ENCODE measurements at places on chromosomes 5 and 9. TPM values are rescaled to one million over a fixed set of nuclear protein-coding genes. Genes with fewer than 3 reads are reported as not detected.

- H3K4me1 ChIP-seq = peaks cover 72% of the 10 kb centered on the region
- peak; percentile 40 for DNase-seq
- peak overlapping the region; percentile 42 for H3K27ac ChIP-seq
- no peaks in the 10 kb centered on the region for H3K27me3 ChIP-seq
Measured at GRCh38 chr5:34490506-34491250, 165.4 kb upstream of the RAI14 start.

HTR4 gene
- not detected for total RNA-seq

SUSD1 gene
- 16.0 TPM for total RNA-seq

- no peaks in the 10 kb centered on the region for H3K4me1 ChIP-seq
- H3K27ac ChIP-seq = no peak overlapping the region
- H3K4me3 ChIP-seq = no peak overlapping the region
- H3K27me3 ChIP-seq = no peaks in the 10 kb centered on the region
Measured at GRCh38 chr9:133945977-133946753, 46.0 kb downstream of the VAV2 start.

ANKRD31 gene
- 0.09 TPM for total RNA-seq

GRCh38 chr5:127536687-127537086 is 19.2 kb downstream of the PRRC1 start:
- H3K4me3 ChIP-seq = no peak overlapping the region
- no peaks in the 10 kb centered on the region for H3K27me3 ChIP-seq
- no peaks in the 10 kb centered on the region for H3K4me1 ChIP-seq
- no peak overlapping the region for H3K27ac ChIP-seq

- H3K27ac ChIP-seq = no peak overlapping the region
- H3K4me1 ChIP-seq = no peaks in the 10 kb centered on the region
- DNase-seq = no peak
- no peaks in the 10 kb centered on the region for H3K36me3 ChIP-seq
- peaks cover 50% of the 10 kb centered on the region for H3K27me3 ChIP-seq
Measured at GRCh38 chr5:174315471-174315870, 270.0 kb downstream of the NSG2 start.

DNA sequence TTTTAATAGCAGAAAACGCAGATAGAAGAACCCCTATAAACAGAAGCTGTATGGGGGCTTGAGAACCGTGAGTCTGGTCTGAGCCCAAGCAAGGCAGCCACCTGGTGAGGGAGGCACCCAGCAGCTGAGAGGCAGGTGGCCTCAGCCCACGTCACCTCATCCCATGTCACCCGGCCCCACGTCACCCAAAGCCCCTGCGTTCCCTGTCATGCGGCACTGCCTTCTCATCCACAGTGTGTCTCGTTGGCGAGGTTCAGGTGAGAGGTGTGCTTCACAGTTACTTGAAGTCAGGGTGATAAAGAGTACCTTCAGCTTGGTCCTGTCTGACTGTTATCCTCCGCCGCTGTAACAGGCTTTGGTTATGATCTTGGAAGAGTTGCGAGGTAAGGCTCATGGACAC is 80.6 kb upstream of the IRX4 start:
- no peak for DNase-seq
- no peaks in the 10 kb centered on the region for H3K36me3 ChIP-seq
- no peak overlapping the region for H3K27ac ChIP-seq
- H3K4me1 ChIP-seq = no peaks in the 10 kb centered on the region
- H3K27me3 ChIP-seq = peaks cover 3% of the 10 kb centered on the region

- no peak overlapping the region for H3K27ac ChIP-seq
- H3K4me1 ChIP-seq = no peaks in the 10 kb centered on the region
- no peaks in the 10 kb centered on the region for H3K36me3 ChIP-seq
- no peak overlapping the region for H3K4me3 ChIP-seq
- DNase-seq = peak; percentile 5
Measured at GRCh38 chr5:108148715-108149139, 233.2 kb downstream of the FBXL17 start.

- no peaks in the 10 kb centered on the region for H3K27me3 ChIP-seq
- no peaks in the 10 kb centered on the region for H3K36me3 ChIP-seq
- no peak for DNase-seq
Measured at GRCh38 chr5:40361378-40361777, 318.3 kb upstream of the PTGER4 start.

HAVCR1 gene
- total RNA-seq = 0.93 TPM

GRCh38 chr9:7139886-7140285 is 382.1 kb downstream of the KDM4C start:
- DNase-seq = no peak
- no peaks in the 10 kb centered on the region for H3K4me1 ChIP-seq
- peaks cover 18% of the 10 kb centered on the region for H3K36me3 ChIP-seq
- H3K27ac ChIP-seq = no peak overlapping the region
- no peaks in the 10 kb centered on the region for H3K27me3 ChIP-seq

C1QTNF2 gene
- total RNA-seq = not detected

KCNT1 gene
- not detected for total RNA-seq

FBXW2 gene
- total RNA-seq = 43.1 TPM

DNA sequence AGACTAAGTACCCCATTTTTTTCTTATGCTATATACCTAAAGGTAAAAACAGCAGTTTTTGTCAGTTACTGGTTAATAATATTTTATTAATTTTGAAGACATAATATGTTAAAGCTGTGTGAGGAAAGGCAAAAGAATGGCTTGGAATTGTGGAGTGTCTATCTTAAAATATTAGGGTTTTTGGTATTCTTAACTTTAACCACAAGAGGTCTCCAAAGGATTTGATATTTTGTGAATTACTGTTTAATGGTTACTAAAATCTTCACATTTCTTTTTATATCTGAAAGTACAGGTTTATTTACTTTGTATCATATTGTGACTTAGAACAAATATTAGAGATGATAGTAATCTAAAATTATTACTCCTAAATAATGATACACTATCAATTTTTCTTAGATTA is 32.0 kb upstream of the DHFR start:
- H3K27me3 ChIP-seq = no peaks in the 10 kb centered on the region
- H3K27ac ChIP-seq = no peak overlapping the region
- H3K36me3 ChIP-seq = no peaks in the 10 kb centered on the region
- no peaks in the 10 kb centered on the region for H3K4me1 ChIP-seq

- H3K27me3 ChIP-seq = no peaks in the 10 kb centered on the region
- no peaks in the 10 kb centered on the region for H3K36me3 ChIP-seq
- no peak for DNase-seq
- no peak overlapping the region for H3K27ac ChIP-seq
- H3K4me3 ChIP-seq = no peak overlapping the region
Measured at GRCh38 chr5:112971276-112971675, 5.3 kb upstream of the DCP2 start.

PFN3 gene
- total RNA-seq = not detected

CBY3 gene
- total RNA-seq = not detected

DNA sequence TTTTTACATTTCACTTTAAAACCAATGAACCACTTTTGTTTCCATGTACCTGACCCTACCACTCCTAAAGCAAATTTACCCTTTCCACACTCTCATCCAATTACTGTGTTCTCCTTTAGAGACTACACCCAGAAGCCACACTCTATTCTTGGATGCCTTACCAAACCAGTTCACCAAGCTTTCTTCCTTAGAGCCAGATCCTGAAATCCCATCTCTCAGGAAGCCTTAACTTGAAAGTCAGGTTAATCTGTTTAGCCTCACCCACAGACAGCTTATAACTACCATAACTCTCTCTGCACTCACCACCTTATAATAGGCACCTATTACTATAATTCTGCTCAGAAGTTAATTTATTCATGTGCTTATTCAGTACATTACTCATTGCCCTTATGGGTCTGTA is 4.3 kb downstream of the CSNK1A1 start:
- no peak overlapping the region for H3K4me3 ChIP-seq
- no peak for DNase-seq
- H3K27ac ChIP-seq = no peak overlapping the region
- peaks cover 11% of the 10 kb centered on the region for H3K36me3 ChIP-seq
- no peaks in the 10 kb centered on the region for H3K27me3 ChIP-seq

SPINK13 gene
- not detected for total RNA-seq

- H3K27ac ChIP-seq = no peak overlapping the region
- no peaks in the 10 kb centered on the region for H3K27me3 ChIP-seq
- H3K4me3 ChIP-seq = no peak overlapping the region
Measured at GRCh38 chr5:54742417-54742891, 224.9 kb downstream of the SNX18 start.

GRCh38 chr5:121408778-121409177 is 442.9 kb upstream of the FTMT start:
- H3K27me3 ChIP-seq = no peaks in the 10 kb centered on the region
- H3K4me3 ChIP-seq = no peak overlapping the region
- no peak for DNase-seq
- H3K27ac ChIP-seq = no peak overlapping the region
- H3K4me1 ChIP-seq = no peaks in the 10 kb centered on the region

LAMC3 gene
- 0.07 TPM for total RNA-seq

DNA sequence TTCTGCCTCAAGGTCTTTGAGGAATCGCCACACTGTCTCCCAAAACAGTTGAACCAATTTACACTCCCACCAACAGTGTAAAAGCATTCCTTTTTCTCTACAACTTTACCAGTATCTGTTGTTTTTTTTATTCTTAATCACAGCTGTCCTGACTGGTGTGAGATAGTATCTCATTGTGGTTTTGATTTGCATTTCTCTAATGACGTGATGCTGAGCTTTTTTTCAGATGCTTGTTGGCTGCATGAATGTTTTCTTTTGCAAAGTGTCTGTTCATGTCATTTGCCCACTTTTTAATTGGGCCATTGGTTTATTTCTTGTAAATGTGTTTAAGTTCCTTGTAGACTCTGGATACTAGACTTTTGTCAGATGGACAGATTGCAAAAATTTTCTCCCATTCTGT is 400.0 kb downstream of the DEPDC1B start:
- no peaks in the 10 kb centered on the region for H3K36me3 ChIP-seq
- no peak for DNase-seq

DNA sequence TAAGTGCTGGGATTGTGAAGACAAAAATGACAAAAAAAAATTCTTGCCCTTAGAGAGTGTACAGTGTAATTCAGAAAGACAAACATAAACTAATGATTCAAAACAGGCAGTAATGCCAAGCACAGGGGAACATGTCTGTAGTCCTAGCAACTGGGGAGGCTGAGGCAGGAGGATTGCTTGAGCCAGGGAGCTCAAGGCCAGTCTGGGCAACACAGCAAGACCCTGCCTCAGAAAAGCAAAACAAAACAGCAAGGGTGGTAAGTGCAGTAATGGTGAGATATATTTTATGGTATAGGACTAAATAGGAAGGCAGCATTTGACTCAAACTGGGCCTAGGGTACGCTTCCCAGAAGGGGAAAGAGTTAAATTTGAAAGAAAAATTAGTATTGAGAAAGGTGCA is 18.9 kb downstream of the FREM1 start:
- no peak overlapping the region for H3K27ac ChIP-seq
- no peak overlapping the region for H3K4me3 ChIP-seq
- H3K36me3 ChIP-seq = no peaks in the 10 kb centered on the region
- peaks cover 85% of the 10 kb centered on the region for H3K4me1 ChIP-seq
- no peak for DNase-seq
- H3K27me3 ChIP-seq = no peaks in the 10 kb centered on the region

- H3K27ac ChIP-seq = peak overlapping the region; percentile 90
- no peak for DNase-seq
- peaks cover 39% of the 10 kb centered on the region for H3K4me1 ChIP-seq
Measured at GRCh38 chr9:124870723-124871122, 8.8 kb downstream of the ARPC5L start.

- H3K4me3 ChIP-seq = no peak overlapping the region
- no peaks in the 10 kb centered on the region for H3K36me3 ChIP-seq
- H3K27ac ChIP-seq = no peak overlapping the region
- no peaks in the 10 kb centered on the region for H3K27me3 ChIP-seq
- no peak for DNase-seq
Measured at GRCh38 chr5:143101725-143102386, 301.6 kb downstream of the NR3C1 start.

DNA sequence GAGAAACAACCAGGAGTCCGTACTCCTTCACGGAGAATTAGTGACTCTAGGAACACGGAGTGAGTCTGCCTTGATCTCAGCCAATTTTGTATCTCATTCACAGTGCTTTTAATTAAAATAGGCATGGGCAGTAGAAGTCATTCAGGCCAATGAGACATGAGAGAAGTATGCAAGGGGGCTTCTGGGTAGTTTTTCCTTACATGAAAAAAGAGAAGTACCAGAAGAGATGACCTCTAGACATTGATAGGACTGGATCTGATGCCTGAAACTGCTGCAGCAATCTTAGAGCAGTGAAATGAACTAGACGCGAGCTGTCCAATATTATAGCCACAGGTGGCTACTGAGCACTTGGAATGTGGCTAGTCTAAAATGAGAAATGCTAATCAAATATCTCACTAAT is 187.7 kb upstream of the TLE4 start:
- no peak overlapping the region for H3K4me3 ChIP-seq
- H3K36me3 ChIP-seq = no peaks in the 10 kb centered on the region

FKTN gene
- 13.5 TPM for total RNA-seq

DNA sequence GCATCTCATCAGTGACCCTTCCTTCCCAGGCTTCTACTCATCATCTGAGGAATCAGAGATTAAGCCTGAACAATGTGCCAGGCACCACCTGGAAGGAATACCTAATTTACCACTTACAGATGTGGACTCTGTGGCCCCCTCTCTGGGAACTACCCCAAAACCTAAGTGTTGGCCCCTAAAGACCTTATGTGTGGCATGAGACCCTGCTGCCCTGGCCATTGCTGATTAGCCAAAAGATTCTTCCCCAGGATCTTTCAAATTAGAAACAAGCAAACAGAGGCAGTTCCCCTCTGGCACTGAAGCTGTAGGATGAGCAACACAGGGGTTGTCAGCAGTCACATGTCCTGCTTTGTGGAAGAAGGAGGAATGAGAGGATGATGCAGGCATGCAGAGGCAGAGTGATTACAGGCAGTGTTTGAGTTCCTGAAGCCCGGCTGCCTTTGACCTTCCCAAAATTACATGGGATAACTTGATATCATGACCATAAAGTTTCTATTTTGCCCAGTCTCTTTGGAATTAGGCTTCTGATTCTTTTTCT is 10.6 kb downstream of the SPINK4 start:
- no peak for DNase-seq
- peaks cover 32% of the 10 kb centered on the region for H3K36me3 ChIP-seq
- H3K27me3 ChIP-seq = no peaks in the 10 kb centered on the region
- no peak overlapping the region for H3K27ac ChIP-seq
- H3K4me1 ChIP-seq = no peaks in the 10 kb centered on the region

GRCh38 chr5:50576686-50577256 is 89.7 kb upstream of the PARP8 start:
- no peak for DNase-seq
- no peak overlapping the region for H3K4me3 ChIP-seq
- no peaks in the 10 kb centered on the region for H3K36me3 ChIP-seq
- no peak overlapping the region for H3K27ac ChIP-seq
- no peaks in the 10 kb centered on the region for H3K27me3 ChIP-seq

AQP3 gene
- 1.4 TPM for total RNA-seq

DNA sequence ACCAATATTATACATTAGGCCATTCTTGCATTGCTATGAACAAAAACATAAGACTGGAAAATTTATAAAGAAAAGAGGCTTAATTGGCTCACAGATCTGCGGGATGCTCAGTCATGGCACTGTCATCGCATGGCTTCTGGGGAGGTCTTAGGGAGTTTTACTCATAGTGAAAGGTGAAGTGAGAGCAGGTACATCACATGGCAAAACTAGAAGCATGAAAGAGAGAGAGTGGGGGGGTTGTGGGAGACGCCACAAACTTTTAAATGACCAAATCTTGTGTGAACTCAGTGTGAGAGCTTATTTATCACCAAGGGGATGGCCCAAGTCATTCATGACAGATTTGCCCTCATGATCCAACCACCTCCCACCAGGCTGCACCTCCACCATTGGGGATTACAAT is 398.3 kb upstream of the EDIL3 start:
- no peak overlapping the region for H3K4me3 ChIP-seq
- H3K27ac ChIP-seq = no peak overlapping the region
- no peaks in the 10 kb centered on the region for H3K4me1 ChIP-seq
